NCI-H1105 (cell line): ENCODE measurements at places on chromosomes 3 and 15.

- no peak for DNase-seq
Measured at GRCh38 chr3:121496786-121497185, 49.0 kb downstream of the POLQ start.

GRCh38 chr15:90584841-90585240, 55.1 kb downstream of the CRTC3 start:
- DNase-seq: no peak

DNA sequence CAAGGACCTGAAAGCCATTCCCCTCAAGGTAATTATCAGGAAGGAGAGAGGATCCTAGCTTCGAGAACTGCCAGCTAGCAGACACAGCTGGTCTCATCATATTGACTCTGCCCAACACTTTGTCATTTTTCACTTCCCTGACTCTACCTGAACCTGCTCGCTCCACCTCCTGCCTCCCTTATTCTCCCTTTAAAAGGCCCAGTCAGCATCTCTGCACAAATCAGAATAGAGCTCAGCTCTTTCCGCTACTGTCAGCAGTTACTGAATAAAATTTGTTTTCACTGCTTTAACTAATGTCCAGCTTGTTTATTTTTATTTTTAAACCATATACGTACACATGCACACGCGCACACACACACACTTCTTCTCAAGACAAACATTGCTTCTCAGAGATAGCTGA, 57.2 kb upstream of the MCF2L2 start:
- no peak for DNase-seq

GRCh38 chr3:189157232-189158007, 14.4 kb upstream of the TPRG1 start:
- no peak for DNase-seq

GRCh38 chr15:75051191-75051608, 27.8 kb downstream of the PPCDC start:
- DNase-seq: no peak

DNA sequence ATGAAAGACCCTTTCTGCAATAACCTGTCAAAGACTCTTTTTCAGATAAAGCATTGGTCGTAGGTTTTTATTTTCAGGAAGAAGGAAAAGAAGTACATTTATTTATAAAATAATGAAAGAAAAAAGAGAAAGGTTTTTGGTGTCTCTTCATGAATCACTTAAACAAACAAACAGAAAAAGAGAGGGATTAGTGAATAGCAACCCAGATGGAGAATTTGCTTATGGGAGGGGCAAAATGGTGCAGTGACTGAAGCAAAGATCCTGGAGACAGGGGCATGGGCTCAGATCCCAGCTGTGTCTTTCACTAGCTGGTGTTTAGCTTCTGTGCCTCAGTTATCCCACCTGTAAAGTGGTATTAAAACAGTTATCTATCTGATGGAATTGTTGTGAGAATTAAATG, 78.6 kb upstream of the PFN2 start:
- no peak for DNase-seq

- DNase-seq: no peak
Measured at GRCh38 chr3:122510878-122511535, 3.7 kb downstream of the KPNA1 start.

- no peak for DNase-seq
Measured at GRCh38 chr3:59150039-59150438, 100.2 kb upstream of the CFAP20DC start.

DNA sequence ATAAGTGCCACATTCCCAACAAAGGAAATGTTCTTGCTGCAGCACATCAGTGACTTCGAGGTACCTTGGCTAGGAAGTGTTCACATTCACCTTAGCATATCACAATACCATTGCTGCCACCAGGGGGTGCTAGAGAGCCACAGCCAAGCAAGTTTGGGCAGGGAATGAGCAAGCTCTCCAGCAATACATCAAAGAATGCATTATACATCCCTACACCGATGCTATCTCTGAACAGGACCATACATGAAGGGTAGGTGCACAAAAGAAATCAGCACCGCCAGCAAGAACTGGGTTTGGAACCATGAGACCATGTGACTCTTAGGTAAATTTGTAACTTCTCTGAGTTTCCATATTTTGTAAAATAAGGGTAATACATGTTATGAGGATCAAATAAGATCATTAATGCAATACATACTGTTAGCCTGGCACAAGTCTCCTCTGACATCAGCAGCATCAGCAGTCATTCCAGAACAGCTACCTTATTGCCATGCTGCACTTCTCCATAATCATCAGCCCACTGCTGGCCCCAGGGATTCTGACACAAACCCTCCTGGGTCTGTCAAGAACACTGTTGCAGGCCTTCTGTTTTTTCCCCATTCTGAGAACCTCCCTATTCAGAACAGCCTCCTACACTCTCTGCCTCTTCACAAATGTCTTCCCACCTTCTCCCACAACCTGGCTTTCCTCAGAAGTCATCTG, 37.5 kb downstream of the RYK start:
- DNase-seq: peak; percentile 80

DNA sequence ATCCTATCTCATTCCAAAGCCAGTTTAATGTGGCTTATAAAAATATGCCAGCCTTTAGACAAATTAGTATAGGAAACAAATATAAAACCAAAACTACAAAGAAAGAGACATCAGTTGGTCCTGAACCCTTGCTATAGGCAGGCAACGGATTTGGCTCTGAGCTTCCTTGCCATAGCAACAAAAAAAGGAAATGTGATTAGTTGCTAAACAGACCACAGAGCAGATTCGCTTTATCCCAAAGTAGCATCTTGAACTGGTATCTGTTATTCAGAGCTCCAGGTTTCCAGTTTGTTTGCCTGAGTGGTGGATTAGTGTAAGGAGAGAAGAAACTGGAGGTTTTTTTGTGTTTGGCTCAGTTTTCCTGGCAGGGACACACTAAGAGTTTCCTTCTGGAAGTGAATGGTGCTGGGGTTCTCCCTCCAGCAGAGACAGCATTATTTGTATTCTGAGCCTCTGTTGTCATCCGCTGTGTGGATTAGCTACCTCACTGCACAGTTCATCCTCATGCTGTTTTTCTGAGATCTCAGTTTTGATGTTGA, 44.1 kb downstream of the CHST2 start:
- DNase-seq: no peak

GRCh38 chr3:194231929-194232832, 96.2 kb downstream of the HES1 start:
- DNase-seq: no peak

DNA sequence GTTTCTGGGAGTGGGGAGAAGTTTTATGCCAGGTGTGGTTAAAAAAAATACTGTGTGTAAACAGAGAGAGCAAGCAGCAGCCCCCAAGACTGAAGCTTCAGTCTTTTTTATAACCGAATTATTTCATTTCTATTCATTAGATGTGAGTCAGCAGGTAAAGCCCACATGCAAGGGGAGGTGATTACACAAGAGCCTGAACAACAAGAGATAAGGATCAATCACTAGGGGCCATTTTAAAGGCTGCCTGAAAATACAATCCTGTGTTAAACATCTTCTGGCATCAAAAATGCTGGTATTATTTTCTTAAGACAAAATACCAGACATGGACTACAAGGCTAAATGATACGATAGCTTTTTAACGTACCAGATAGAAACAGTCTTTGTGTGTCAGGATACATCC, 217.3 kb downstream of the SUCLG2 start:
- no peak for DNase-seq

DNA sequence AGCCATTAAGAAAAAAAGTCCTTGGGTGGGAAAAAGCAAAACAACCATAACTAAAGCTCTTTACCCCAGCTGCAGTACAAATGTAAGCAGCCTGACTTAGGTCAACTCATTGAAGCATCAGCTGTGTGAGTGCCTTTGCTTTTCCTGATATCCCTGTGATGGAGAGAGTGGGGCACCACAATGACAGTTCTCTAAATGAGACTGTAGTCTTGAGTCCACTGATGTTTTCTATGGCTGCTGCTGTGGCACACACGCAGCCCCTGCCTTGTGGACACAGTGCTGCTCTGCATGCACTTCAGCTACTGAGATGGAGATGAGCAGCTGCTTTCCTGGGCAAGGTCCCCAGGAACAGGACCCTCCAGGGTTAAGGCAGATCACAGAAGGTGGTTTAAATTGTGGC, 173.2 kb downstream of the KCNAB1 start:
- DNase-seq: no peak

DNA sequence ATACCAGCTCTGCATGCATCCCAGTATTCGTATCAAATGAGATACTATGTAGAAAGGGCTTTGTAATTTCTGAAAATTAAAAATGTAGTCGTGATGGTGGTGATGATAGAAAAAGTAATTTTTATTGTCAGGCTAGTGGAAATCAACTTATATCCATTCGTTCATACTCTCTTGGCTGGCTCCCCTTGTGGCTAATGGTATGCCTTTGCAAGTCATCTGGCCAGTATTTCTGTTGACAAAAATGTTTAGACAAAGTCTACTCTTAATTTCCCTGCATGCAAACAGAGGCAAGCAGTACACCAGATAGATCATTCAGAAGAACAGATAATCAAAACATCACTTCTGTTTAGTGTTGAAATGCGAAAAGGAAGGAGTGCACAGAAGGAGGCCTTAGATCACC, 49.6 kb upstream of the DUT start:
- no peak for DNase-seq

GRCh38 chr3:53411371-53411770, 64.0 kb upstream of the DCP1A start:
- no peak for DNase-seq

- no peak for DNase-seq
Measured at GRCh38 chr15:41502795-41503668, 9.4 kb downstream of the ITPKA start.

- DNase-seq: no peak
Measured at GRCh38 chr3:32438596-32439344, 47.1 kb downstream of the CMTM7 start.

DNA sequence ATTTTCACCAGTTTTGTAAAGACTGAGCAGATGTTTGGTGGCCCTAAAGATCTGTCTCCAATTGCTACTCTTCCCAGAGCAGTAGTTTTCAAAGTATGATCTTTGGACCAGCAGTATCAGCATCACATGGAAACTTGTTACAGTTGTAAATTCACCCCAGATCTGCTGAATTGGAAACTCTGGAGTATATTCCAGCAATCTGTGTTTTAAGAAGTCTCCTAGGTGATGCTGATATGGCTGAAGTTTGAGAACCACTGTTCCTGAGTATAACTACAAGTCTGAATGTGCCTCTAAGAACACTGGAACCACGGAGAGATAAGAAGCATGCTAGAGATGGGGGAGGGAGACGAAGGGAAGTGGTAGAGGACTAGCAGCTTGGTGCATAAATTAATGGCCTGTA, 45.7 kb downstream of the NUDT16 start:
- no peak for DNase-seq

DNA sequence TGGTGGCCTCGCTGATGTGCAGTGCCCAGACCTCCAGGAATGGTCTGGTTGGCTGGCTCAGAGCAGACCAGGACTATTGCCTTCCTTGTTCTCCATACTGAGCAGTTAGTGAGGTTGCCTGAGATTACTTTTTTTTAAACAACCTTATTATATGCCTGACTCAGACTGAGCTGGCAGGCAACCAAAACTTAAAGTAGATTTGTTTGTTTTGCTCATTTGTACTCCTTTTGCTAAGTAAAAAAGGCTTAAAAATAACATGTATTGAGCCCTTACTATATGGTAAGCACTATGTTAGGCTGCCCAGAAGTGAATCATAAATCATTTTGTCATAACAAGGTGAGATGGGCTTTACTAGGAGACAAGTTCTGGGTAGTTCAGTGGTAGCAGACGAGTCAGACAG, 92.4 kb downstream of the GHSR start:
- peak; percentile 64 for DNase-seq

DNA sequence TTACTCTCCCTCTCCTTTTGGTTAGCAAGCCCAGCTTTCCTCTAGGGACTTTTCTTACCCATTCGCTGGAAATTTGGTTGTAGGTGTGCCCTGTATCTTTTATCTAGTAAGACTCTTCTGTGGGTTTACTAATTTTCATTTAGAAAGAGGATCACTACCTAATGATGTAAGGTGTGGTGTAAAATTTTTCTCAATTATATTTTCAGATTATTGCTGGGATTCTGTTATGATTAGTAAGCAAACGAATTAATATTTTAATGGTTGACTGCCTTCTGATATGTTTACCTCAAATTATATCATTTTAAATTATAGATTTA, 28.5 kb downstream of the PLCL2 start:
- no peak for DNase-seq

DNA sequence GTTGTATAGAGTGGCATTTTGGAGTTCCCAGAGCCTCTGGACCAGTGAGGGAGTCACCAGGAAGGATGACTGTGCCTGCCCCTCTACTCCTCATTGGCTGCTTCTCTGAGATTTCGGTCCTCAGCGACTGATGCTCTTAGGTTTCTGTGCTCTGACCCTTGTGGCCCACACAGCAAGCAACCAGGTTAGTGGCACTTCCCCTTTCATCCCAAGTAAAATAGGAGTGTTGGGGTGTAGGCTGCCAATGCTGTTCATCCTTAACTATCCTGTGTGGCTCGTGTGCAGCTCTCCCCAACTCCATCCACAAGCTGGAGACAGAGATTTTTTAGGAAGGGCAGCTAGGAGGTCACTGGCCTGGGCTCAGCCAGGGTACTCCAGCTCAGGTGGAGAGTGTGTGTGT, 21.3 kb downstream of the PRR23A start:
- no peak for DNase-seq

GRCh38 chr3:162938083-162938482, 1441.5 kb downstream of the OTOL1 start:
- DNase-seq: peak; percentile 47

DNA sequence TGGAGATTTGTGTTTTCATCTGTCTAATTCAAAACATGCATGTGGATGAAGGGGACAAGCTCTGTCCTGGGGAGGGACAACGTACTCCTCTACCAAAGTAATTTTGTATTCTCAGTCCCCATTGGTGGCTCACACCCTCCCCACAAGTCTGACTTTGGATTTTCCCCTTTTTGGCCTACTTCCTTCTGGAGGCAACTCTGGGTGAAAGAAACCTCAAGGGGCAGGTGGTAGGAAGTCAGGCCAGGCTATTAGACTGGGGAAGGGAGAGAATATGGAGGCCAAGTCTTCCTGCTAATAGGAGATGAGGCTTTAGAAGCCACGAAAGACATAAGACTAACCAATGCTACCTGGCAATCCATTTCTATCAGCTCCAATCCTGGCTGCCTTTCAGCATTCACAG, 124.9 kb upstream of the RASGRP1 start:
- no peak for DNase-seq
